ENCODE measurements at places on chromosomes 16 and 17.

DNA sequence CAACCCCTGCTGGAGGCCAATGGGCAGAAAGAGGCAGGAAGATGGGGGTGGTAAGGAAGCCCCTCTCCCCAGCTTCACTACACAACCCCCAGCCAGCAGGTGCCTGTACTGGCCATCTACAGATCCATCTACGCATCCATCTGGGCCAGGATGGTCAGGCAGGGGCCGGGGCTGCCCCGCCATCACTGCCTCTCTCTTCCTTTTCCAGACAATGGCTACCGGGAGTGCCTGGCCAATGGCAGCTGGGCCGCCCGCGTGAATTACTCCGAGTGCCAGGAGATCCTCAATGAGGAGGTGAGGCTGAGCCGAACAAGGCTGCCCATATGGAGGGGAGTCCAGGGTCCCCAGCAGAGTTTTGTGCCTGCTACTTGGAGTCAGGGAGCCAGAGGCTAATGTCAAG, 23.5 kb upstream of the SPPL2C start:
- DNase-seq = no peak

GRCh38 chr17:56835264-56835585, 1.3 kb downstream of the DGKE start:
- DNase-seq = no peak

DNA sequence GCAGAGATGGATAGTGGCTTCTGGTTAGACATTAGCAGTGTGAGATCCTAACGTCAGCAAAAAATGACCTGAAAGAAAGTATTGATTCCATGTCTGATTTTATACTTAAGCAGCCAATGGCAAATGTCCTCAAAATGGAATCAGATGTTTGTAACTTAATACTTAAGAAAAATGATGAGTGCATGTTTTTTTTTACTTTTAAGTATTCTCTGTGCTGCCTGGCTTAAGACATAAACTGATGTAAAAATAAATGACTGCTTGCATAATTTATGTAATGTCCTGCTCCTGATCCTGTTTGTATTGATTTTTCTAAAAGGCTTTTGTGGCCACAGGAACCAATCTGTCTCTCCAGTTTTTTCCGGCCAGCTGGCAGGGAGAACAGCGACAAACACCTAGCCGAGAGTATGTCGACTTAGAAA, 7.4 kb downstream of the CBFB start:
- no peak for DNase-seq

- peak; percentile 36 for DNase-seq
These were observed 30.0 kb upstream of the SLC5A10 start for GRCh38 chr17:18921912-18922451.

DNA sequence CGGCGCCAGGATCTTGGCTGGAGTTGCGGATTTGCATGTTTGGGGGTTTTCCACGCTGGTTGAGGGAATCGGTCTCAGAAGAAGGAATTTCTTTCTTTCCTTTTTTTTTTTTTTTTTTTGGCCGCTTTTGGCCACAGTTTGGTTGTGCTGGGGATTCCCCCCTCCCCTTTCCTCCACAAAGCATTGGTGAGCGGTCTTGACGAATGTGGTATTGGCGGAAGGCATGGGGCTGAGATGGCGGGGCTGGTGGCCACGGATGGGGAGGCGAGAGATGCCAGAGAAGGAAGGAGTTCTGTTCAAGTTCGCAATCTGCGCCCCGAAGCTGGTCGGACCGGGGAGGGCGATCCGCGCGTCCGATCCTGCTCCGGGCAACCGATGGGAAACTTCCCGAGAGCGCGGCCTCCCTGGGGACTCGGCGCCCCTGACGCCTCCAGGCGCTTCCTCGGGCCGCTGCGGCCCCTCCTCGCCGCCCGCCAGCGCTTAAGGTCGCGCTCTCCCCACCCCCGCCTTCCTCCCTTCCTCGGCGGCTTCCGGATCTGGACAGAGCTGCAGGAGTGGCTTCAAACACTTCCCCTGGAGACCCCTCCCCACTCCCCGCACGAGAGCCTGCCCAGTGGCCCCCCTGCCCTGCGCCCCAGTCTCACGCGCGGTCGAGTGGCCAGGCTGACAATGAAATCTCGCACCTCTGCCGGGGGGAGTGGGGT, 43.2 kb downstream of the RAI1 start:
- peak; percentile 29 for DNase-seq

DNA sequence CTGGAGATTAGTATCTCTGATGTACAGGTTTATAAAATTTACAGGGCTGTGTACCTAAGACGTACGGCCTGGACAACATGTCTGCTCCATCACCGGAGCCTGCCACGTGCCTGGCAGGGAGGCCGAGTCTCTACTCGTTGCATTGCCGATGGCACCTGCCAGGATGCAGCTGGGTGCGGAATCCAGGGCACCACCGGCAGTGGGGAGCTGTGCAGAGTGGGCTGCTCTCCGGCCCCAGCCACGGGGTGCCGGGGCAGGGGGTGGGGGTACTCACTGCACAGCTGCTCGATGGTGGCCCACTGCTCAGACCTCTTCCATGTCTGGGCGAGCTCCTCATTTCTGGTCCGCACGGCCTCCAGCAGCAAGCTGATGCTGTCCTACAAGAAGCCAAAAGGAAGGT, 13.1 kb upstream of the FAAP100 start:
- DNase-seq = no peak

DNA sequence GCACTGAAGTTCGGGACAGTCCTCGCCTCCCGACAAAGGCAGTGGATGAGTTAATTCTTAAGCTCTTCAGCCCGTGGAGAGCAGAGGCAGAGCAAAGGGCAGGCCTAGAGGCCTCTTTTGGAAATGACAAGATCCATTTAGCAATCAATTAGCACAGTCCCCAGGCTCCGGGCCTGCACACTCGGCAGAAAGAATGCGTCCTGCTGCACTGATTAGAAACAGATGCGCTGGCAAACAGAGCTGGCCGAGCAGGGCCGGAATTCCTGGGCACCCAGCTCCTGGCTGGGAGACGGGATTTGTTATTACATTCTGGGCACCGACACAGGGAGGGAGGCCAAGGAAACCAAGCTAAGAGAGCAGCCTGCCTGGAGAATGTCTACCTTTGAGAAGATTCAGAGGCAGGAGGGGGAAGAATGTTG, 162.9 kb downstream of the COPRS start:
- DNase-seq = no peak

GRCh38 chr16:22240023-22240710, 34.1 kb downstream of the EEF2K start:
- DNase-seq = no peak

- DNase-seq = no peak
These were observed 20.7 kb downstream of the SPNS2 start for GRCh38 chr17:4519361-4519788.

DNA sequence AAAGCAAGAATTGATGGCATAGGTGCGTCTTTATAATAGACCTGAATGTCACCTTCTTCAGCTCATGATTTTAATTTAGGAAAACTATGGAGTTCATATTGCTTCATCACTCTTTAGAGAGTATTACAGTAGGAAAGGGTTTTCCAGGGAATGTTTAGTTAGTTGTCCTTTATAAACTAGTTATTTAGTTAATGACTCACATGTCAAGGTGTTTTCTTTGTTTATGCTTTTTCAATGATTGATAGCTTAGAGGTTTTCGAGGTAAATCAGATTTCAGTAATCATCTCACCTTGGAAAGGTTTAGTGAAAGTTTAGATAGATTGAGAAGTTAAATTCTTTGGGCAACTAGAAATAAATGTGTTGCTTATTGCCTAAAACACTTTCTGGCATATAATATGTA, 9.8 kb downstream of the WSB1 start:
- no peak for DNase-seq

- DNase-seq = no peak
These were observed 7.5 kb upstream of the MPHOSPH6 start for GRCh38 chr16:82177555-82177954.

DNA sequence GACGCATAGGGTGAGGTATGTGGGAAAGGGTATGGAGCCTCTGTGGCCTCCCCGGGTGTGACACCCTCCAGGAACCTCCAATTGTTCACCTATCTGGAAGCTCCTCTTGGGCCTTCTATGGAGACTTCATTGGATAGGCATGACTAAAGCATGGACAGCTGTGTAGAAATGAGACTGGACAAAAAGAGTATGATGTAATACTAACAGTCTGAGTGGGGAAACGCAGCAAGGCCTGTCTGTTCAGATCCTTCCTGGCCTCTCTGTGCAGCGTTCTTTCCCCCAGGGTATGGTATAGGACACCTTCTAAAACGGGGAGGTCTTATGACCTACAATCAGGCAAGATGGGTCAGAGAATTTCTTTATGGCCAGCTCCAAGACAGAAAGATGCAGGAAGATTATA, 30.7 kb upstream of the CCNF start:
- DNase-seq = no peak

DNA sequence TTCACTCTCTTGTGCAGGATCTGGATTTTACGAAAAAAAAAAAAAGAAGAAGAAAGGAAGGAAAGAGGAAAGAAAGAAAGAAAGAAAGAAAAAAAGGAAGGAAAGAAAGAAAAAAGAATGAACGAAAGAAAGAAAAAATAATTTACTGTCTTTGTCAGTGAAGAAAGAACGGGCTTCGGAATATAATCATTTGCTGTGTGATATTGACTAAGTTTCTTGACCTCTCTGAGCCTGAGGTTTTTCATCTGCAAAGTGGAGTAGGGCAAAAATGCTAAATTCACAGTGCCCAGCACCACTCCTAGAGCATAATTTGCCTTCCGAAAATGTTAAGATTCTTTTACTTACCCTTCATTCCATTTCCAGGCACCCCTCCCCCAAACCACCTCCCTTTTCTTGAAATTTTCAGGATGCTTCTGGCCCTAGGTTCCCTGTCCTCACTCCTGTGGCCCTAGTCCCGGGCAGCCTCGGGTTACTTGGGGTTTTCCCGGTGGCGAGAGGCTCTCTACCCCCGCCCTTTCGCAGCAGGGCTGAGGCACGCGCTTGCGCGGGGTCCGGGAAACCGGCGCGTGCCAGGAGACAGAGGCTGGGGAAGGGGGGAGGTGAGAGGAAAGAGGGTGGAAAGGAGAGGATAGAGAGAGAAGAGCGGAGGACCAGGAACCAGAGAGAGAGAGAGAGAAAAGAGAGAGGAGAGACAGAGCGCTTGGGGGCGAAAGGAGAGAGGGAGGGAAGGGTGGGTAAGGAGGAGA, at the start of gene CNTNAP1:
Gene CNTNAP1, plus strand, starts transcription at position 556 of the 746 bp plus-strand sequence. CDS start 299 bp downstream, outside the sequence.
- DNase-seq = peak; percentile 39

- DNase-seq = no peak
These were observed 37.1 kb downstream of the MPRIP start for GRCh38 chr17:17079336-17079735.

- DNase-seq = peak; percentile 94
These were observed 42.1 kb downstream of the TBC1D16 start for GRCh38 chr17:79993390-79994227.

DNA sequence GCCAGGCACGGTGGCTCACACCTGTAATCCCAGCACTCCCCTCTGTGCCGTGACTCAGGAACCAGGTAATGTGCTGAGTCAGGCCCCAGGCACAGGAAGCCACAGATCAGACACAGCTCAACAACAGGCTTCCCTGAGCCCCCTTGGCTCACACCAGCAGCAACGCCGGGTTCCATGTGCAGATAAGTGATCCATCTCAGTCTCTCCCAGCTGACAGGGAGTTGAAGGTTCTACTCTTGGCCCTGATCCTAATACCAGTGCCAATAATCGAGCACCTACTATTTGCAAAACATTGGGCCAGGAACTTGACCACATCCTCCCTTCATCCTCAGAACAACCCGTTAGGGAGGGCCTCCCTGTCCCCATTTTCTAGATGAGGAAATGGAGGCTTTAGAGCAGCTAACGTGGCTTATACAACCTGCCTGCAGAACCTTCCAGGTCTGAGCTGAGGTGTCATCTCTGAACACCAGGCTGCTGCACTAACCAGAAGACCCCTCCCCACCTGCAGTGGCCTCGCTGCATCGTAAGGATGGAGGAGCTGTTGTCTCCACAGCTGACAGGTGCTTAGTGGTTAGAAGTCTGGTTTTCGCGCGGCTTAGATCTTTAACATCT, 64.8 kb upstream of the AMZ2 start:
- DNase-seq = peak; percentile 82

GRCh38 chr17:78783711-78784324, 1.7 kb upstream of the CYTH1 start:
- no peak for DNase-seq

- no peak for DNase-seq
These were observed 16.8 kb upstream of the PLLP start for GRCh38 chr16:57301126-57301817.

GRCh38 chr16:88798772-88799455, 4.7 kb upstream of the CDT1 start:
- no peak for DNase-seq

- no peak for DNase-seq
These were observed 24.1 kb downstream of the DNAH3 start for GRCh38 chr16:21126518-21126917.

GRCh38 chr17:74445158-74445557, 13.3 kb downstream of the GPRC5C start:
- no peak for DNase-seq

DNA sequence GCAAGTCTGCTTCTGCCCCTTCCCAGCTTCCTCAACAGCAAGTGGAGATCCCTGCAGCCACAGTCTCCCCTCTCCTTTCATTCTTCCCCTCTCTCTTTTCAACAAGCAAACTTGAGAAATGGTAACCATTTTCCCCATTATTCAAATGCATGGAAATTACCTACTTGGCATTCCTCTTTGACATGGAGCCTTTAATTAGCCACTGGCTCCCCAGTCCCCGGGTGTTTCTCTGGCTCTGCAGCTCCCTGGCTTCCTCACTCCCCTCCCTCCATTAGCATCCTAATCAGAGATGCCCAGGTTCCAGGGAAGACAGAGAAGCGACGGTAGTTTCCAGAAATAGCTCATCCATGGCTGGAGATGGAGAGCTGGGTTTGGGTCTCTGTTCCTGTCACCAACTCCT, 116.0 kb downstream of the CCT6B start:
- no peak for DNase-seq

GRCh38 chr16:65409510-65409909, 287.6 kb upstream of the CDH11 start:
- DNase-seq = no peak

DNA sequence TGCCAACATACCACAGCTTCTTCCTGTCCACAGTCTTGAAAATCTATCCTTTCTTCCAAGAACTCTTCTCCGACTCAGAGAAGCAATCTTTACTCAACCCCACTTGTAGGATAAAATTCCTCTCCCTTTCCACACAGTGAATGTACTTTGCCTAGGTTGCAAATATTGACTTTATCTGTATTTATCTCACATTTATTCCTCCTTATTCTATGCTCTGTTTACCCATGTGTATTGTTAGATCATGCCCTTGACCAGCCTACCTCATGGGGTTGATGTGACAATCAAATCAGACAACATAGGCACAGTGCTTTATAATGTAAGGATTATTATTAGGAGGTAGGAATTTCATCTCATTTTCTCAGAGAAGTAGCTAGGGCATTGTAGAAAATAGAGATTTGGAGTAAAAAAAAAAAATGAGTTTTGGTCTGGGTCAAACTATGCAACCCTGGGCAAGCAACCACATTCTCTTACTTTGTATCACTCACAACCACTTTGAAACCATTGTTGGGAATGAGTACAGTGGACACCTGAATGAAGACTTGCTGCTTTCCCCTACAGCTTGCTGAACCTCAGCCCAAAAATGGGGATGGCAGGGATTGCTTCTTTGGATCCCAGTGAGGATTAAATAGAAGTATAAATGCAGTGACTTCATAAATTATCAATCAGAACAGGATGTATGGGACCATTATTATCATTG, 9.1 kb upstream of the SLC35B1 start:
- no peak for DNase-seq
